ENCODE measurements at places on chromosomes 3 and 15.

DNA sequence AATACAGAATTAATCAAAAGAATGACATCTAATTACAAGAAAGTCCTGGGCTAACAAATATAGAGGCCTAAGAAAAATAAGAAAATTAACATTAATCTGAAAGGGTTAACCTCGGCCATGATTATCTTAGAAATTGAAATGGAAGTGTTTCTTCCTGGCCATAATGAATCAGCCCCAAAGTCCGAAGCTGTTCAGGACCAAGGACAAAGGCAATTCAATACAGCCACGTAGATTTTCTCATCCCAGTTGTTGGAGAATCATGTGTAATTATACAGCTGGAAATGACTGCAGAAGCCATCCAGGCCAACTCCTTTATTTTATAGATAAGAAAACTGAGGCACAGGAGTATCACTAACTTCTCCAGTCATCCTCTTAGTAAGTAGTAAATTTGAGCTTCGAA is 38.0 kb upstream of the GBE1 start:
- no peak for DNase-seq

- DNase-seq: no peak
Observed at GRCh38 chr3:129058441-129059200, 2.0 kb upstream of the GP9 start.

- DNase-seq: no peak
Observed at GRCh38 chr3:110414855-110415254, 656.8 kb upstream of the NECTIN3 start.

GRCh38 chr3:31213869-31214486 is 318.7 kb upstream of the STT3B start:
- no peak for DNase-seq

DNA sequence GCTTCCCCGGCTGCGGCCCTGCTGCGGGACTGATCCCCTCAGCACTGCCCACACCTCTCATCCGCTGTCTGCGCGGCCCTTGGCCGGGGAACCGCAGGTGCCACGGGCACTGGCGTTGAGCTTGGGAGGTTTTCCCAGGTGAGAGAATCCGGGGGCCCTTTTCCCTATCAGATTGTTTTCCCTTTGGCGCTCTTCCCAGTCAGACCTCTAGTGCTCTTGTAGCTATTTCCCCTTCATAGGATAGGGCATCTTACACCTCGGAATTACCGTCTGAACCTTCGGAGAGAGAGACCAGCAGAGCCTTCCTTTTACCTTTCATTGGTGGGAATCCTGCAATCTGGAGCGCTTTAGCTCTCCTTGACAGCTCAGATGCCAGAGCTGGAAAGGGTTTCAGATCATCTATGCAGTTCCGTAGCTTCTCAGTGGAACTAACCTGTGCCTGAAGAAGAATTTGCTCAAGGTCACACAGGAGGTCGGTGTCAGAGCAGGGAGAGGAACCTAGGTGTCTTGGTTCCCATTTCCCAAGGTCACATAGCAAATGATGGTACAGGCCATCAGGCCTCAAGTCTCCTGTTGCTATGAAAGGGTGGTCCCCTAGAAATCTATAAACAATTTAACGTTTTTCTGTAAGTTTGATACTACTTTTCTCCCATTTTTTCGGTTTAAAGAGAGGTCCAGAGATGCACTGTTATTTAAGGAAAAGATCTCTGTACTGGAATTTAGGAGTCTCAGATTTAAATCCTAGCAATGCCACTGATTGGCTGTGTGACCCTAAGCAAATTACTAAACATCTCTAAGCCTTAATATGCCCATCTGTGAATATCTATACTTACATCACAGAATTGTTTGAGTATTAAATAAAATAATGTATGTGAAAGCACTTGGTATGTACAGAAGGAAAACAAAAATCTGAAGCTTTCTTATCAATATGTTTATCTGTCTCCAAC is 916 bp downstream of the IDH3A start:
- DNase-seq: no peak

- DNase-seq: no peak
Observed at GRCh38 chr3:94596887-94597566, 534.2 kb downstream of the NSUN3 start.

DNA sequence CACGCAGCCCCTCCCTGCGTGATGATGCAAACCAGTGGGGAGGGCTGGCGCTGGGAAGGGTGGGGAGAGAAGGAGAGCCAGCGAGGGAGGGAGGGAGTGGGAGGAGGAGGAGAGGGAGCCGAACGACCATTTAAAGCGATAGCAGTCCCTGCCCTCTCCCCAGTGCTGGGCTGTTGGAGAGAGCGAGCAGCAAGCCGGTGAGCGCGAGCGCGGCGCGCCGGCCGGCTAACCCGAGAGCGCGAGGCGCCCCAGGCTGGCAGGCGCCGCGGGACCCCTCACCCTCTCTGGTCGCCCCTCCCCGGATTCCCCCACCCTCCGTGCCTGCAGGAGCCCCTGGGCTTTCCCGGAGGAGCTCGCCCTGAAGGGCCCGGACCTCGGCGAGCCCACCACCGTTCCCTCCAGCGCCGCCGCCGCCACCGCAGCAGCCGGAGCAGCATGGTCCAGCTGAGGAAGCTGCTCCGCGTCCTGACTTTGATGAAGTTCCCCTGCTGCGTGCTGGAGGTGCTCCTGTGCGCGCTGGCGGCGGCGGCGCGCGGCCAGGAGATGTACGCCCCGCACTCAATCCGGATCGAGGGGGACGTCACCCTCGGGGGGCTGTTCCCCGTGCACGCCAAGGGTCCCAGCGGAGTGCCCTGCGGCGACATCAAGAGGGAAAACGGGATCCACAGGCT is at the start of gene GRM7:
TSS of gene GRM7 (plus strand) at position 162 of the 671 bp plus-strand sequence.
- no peak for DNase-seq

- DNase-seq: no peak
Observed at GRCh38 chr15:80208758-80209734, 43.0 kb downstream of the CTXND1 start.

- DNase-seq: no peak
Observed at GRCh38 chr3:197372047-197372661, 73.7 kb upstream of the DLG1 start.

- peak; percentile 47 for DNase-seq
Observed at GRCh38 chr3:52277071-52277964, 1.1 kb downstream of the WDR82 start.

DNA sequence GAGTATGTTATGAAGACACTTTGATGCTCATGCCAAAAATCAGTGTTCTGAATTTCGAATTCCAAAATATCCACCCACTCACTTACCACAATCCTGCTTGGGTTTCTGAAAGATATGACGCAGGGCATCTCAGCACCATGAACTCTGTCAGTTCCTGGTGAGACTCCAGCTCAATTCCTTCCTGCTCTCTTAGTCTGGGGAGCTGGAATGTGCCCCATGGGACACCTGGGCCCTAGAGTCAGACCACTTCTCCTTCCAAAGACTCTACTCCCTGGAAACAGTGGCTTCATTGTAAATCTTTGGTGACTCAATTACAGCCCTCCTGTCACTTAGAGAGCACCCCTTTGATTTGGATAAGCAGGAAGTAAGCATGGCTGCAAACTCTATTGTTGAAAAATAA is 50.5 kb downstream of the CD86 start:
- no peak for DNase-seq

- no peak for DNase-seq
Observed at GRCh38 chr15:37056177-37057121, 43.9 kb downstream of the MEIS2 start.

DNA sequence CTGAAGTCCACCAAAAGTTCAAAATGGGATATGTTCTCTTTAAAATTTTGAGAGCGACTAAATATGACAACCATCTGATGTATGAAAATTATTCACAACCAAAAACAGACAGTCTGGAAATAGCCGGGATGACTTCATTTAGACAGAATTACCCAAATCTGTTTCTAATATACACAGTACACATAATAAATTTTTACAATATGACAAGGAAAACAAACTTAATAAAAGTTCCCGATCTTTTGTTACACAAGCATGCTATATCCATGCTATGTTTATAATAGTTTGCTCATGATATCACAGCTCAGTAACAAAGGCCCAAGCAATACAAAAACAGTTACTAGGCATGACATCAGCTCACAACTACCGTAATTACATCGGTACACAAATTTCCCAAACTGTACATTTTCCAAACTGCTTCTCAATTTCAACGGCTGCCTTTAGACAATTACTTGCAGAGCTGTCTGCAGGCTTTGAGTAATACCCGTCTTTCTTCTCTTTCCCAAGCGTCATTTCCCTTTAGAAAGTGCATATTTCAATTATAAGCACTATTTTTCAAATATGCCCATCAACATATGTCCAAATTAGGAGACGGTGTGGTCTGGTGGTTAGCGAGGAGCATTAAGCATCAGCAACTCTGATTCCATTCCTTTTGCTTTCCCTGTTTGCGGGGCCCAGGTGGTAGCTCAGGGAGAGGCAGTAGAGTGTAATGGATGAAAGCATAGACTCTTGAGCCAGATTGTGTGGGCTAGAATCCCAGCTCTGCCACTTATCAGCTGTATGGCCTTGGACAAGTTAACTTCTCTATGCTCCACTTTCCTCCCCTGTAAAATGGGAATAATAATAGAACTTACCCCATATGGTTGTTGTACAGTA is 481.2 kb downstream of the FOXP1 start:
- DNase-seq: no peak

DNA sequence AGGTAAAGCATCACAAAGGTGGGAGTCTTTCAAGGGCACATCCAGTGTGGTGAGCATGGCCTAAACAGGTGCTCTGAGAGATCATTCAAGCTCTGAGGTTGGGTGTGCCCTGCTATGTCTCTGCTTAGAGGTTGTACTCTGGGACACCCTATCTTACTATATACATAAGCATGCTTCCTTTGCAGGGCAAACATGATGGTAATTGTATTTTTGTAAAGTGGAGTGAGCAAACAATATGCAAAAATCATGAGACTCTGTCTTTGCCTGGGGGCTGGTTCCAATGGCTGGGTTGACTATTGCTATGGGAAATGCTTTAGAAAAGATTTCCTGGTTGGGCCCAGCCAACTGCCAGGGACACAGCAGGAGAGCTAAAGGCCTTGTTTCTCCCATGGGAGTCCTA is 315.1 kb upstream of the TLE3 start:
- DNase-seq: no peak

DNA sequence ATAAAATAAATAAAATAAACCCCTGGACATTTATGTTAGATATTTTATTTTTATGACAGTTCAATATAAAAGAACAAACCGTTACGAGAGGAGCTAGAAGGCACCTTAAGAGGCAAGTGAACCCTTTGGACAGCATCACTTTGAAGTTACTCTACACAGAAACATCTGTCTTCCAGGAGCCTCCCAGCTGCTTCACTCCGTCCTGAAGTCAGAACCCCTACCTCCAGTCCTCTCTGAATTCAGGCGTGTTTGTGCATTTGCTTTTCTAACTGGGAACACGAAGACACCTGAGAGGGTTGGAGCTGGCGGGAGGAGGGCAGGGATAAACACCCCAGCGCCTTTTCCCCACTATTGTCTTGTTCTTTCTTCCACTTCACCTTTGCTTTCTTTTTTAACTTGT is 46.2 kb downstream of the CMTM7 start:
- DNase-seq: no peak

GRCh38 chr3:181056136-181056732 is 66.7 kb upstream of the DNAJC19 start:
- DNase-seq: no peak

- DNase-seq: peak; percentile 55
Observed at GRCh38 chr3:160400702-160401150, 1.3 kb downstream of the SMC4 start.

Data from NK-92 treated with Interleukin-12 subunit alpha and Interleukin-12 subunit beta, amount 100 ng/mL, for 24 hours (cell line).